ENCODE measurements at places on chromosomes 7 and 10.

DNA sequence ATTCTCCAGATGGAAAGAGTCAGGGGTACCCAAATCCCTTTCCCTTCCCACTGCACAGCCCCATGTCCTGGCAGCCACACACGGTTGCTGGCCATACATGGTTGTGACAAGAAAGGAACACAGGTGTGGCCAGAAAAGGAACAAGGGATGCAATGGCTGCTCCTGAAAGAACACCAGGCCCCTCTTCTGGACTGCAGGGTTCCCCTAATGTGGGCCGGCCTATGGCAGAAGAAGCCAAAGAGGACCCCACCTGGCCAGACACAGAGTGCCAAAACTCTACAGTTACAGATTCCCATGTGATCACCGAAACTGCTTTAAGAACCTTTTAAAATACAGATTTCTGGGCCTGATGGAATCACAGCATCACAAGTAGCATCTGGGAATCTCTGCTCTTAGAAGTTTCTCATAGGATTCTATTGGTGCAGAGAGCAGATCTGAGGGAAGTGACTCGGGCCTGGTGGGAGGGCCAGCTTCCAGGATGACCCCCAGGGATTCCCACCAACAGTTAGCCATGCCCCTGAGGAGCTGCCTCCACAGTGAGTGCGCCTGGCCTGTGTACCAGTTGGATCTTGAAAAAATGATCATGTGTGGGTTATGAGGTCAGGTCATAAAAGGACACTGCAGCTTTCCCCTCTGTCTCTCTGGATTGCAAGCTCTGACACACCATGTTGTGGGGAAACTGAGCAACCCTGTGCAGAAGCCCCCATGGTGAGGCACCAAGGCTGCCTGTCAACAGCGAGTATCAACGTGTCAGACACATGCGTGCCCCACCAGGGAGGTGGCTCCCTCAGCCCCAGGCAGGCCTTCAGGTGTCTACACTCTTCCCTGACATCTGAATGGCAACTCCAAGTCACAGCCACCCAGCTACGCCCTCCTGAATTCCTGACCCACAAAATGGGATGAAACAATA lies 89.6 kb upstream of the LANCL2 start:
- no peak for DNase-seq

- DNase-seq = no peak
These were observed 33.7 kb downstream of the DDC start for GRCh38 chr7:50531401-50531911.

GRCh38 chr10:11639362-11639761 lies 27.9 kb upstream of the USP6NL start:
- no peak for DNase-seq

GRCh38 chr10:30493609-30494530 lies 59.9 kb downstream of the MAP3K8 start:
- peak; percentile 27 for DNase-seq

DNA sequence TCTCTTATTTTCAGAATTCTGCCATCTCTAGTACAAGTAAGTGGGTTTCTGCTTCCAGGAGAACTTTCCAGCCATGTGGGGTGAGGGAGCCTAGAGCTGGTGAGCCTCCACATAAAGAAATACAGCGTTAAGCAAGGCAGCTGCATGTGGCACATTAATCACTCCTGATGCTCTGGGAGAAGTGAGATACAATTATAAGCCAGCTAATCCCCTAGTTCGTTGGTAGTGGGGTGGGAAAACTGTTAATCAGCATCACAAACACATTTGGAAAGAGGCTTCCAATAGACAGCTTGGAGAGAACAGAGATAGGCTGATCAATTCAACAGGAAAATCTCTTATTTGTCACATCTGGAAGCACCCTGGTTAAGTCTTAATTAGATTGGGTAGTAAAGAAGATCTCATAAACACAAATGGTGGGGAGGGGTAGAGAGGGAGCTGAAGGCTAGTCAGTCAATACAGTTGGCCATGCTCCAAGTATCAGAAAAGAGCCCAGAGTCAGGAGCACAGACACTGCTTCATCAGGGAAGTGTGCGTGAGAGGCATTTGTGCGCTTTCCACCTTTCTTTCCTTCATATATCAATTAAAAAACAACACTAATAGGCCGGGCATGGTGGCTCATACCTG lies 130.6 kb downstream of the SORCS1 start:
- DNase-seq = no peak

DNA sequence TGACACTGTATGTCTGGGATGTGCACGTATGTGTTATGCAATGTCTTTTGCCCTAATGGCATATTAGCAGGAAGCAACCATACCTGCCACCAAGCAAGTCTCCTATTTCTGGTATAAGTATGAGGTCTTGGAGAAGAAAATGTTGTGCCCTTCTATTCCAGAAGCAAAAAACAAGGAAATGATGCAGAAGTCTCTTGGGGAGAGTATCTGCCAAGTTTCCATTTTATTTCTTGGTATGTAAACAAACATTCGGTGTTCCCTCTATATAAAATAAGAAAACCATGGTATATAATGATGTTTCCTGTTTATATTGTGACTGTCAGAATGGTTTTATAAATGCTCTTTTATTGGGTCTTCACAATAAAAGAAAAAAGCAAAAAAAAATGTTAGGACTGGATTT lies 19.3 kb upstream of the MYO3A start:
- DNase-seq = no peak

Data from heart right ventricle (tissue), 16 donors.